ENCODE measurements at places on chromosomes 6 and 20.

GRCh38 chr6:76495909-76496308 lies 423.4 kb upstream of the IMPG1 start:
- no peak for DNase-seq

GRCh38 chr6:19408331-19408730 lies 428.8 kb upstream of the ID4 start:
- no peak for DNase-seq

- DNase-seq = no peak
Measured at GRCh38 chr6:36430351-36430750, 12.3 kb downstream of the PXT1 start.

- DNase-seq = no peak
Measured at GRCh38 chr6:144928847-144929246, 643.7 kb downstream of the UTRN start.

DNA sequence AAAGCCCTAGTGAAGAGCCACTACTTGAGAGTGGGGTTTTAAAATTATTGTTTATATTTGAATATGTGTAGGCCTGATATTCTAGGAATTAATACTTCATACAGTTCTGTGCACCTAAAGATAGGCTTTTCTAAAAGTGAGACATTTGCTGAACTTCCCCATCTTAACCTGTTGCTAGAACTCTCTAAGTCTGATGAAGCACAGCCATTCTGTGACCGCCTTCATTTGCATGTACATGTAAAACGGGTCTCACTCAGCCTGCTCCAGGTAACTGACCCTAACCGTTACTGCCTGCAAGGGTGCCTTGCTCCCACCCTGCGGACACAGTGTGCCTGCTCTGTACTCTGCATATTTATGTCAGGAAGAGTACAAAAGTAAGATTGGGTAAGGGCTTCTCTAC lies 44.3 kb upstream of the IRF4 start:
- DNase-seq = no peak

DNA sequence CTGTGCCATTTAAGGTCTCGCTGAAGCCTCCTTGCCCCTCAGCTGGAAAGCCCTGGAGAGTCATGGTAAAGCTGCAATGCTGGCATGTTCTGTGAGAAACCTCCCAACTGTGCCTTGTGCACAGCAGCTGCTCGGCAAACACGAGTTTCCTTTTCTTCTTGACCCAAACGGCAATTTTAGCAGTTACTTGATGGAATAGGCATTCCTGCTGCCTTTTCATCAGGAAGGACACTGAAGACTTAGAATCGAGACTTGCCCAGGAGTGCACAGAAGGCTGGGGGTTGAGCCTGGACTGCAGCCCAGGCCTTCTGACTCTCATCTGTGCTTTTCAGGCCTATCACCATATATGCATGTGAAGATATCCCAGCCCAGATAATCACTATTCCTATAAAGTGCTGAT lies 28.7 kb upstream of the CLDN20 start:
- DNase-seq = no peak

- no peak for DNase-seq
Measured at GRCh38 chr20:43761386-43762340, 34.9 kb upstream of the GTSF1L start.

GRCh38 chr6:123655521-123656306 lies 19.0 kb upstream of the TRDN start:
- no peak for DNase-seq

GRCh38 chr6:127483399-127484055 lies 24.3 kb upstream of the KIAA0408 start:
- DNase-seq = no peak

DNA sequence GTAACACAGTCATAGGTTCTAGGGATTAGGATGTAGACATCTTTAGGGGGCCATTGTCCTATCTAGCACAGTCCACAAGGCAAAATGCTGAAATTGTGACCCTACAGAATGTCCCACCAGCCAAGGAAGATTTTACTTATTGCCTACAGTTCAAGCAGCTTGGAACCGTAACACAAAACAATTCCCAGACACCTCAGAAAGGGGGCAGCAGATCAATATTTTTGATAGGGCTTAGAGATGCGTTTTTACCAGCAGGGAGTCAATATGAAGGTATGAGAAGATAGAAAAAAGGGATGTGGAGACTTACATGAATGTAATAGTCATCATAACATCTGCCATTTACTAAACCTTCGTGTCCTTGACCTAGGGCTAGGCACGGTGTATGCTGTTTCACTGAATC lies 81.0 kb downstream of the TMEM170B start:
- DNase-seq = no peak

DNA sequence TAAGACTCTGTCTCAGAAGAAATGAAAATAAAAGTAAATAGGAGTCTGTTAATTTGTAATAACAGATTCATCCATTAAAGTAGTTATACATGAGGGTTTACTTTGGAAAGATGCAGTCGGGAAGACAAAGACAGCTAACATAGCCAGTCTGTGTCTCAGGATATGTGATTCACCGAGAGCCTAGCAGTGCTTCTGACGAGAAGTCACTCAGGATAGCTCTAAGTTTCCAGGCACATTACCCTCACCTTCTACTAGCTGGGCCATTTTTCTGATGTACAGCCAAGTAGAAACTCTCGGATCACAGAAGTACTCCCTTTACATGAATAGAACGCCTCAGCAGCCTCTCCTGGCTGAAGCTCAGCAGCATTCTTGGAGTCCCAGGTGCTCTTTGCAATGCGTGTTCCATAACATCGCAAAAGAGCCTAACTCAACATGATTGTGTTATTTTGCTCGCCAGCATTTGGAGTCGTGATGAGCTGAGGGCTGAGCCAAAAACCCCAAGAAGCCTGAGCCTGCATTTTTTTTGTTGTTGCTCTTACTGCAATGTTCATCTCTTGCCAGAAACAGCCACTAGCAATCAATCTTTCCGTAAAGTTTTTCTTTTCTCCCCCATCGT lies 22.4 kb upstream of the TASP1 start:
- DNase-seq = no peak

DNA sequence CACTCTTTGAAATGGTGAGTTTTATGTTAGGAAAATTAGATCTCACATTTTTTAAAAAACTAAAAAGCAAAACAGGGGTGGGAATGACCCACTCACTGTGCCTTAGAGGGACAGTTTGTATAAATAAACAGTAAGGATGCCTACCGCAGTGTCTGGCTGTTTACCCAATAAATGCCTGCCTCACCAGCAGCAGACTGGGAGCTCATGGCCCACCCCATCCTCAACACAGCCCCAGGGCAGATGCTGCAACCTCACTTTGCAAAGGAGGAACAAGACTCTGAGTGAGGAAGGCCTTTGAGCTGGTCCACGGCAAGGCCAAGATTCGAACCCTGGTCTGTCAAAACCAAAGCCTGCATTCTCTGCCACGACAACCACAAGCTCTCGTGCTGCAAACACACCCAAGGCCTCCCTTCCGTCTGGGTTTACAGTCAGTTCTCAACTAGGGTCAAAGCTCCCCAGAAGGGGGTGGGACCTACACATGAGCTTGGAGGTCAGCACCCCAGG lies 77.8 kb downstream of the BMP7 start:
- DNase-seq = no peak

DNA sequence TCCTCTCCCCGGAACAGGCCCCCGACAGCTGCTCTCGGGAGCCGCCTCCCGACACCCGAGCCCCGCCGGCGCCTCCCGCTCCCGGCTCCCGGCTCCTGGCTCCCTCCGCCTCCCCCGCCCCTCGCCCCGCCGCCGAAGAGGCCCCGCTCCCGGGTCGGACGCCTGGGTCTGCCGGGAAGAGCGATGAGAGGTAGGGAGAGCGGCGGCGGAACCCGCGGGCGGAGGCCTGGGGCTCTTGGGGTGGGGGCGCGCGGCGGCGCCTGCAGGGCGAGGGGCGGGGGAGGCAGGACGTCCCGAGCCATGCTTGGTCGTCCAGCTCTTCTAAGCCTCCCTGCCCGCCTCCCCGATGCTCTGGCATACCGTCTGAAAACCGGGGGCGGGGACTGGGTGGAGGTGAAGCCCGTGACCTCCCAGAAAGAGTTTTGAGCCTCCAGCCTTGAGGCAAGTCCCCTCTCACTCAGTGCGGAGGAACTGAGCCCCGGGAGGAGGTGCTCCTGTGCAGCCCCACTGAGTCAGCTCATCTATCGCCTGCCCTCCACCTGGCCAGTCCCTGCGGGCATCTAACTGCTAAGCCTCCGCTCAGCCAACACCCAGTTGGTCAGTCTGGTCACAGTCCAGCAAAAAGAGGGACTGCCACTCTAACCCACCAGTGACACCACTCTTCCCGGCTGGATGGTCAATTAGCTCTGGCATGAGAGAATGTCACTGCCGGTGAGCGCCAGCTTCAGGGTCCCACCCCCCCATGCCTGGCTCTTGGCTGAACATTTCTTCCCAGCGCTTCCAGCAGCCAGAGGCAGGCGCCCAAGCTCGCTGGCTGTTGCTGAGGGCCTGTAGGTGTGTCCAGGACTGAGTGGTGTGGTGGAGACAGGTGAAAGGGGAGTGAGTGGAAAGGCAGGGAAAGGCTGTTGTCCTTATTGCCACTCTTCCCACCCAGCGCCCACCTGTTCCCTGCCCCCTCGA lies 482 bp downstream of the DDR1 start:
- DNase-seq = peak; percentile 75

- DNase-seq = no peak
Measured at GRCh38 chr20:11687546-11688292, 230.0 kb upstream of the BTBD3 start.

GRCh38 chr20:37921341-37921929 lies 18.5 kb downstream of the VSTM2L start:
- DNase-seq = no peak

GRCh38 chr20:24296477-24297261 lies 172.8 kb upstream of the SYNDIG1 start:
- DNase-seq = no peak

- DNase-seq = no peak
Measured at GRCh38 chr6:169906688-169907418, 155.4 kb downstream of the ERMARD start.

DNA sequence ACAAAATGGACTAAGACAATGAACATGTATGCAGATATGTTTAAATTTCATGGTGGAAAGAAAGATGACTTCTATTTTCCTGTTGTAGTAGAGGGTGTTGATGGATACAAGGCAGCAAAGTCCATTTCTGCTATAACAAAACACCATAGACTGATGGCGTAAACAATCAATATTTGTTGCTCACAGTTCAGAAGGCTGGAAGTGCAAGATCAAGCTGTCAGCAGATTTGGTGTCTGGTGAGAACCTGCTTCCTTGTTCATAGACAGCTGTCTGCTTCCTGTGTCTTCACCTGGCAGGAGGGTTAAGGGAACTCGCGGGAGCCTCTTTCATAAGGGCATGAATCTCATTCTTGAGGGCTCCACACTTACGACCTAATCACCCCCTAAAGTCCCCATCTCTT lies 83.0 kb upstream of the ELOVL5 start:
- DNase-seq = no peak

DNA sequence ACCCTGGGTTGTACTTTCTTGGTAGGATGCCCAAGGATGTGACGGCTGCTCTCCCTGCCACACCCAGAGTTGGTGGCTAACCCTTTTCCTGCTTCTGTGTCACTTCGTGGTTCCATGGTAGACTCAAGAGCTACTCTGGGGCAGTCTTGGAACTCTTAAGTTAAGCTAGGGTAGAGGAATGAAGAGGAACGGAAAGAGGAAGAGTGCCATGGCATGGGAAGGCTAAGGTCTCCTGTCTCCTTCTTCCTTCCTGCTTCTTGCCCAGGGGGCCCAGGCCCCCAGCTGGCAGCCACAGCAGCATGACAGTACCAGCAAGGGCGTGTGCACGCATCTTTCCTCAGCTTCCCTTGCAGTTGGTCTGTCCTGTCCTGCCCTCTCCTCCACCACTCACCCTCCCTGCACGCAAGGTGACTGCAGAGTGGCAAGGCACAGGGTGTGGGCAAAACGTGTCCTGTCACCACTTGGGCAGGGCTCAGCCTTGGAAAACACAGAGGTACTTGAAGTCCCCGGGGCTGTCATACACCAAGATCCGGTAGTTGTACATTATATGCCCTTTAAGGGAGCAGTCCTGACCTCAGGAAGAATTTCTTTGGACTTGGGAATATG lies 39.8 kb upstream of the TGM3 start:
- DNase-seq = no peak

GRCh38 chr6:45921691-45922281 lies 93.9 kb downstream of the CLIC5 start:
- peak; percentile 5 for DNase-seq

GRCh38 chr20:29079769-29080690 lies 2177.4 kb upstream of the DEFB115 start:
- DNase-seq = peak; percentile 14

DNA sequence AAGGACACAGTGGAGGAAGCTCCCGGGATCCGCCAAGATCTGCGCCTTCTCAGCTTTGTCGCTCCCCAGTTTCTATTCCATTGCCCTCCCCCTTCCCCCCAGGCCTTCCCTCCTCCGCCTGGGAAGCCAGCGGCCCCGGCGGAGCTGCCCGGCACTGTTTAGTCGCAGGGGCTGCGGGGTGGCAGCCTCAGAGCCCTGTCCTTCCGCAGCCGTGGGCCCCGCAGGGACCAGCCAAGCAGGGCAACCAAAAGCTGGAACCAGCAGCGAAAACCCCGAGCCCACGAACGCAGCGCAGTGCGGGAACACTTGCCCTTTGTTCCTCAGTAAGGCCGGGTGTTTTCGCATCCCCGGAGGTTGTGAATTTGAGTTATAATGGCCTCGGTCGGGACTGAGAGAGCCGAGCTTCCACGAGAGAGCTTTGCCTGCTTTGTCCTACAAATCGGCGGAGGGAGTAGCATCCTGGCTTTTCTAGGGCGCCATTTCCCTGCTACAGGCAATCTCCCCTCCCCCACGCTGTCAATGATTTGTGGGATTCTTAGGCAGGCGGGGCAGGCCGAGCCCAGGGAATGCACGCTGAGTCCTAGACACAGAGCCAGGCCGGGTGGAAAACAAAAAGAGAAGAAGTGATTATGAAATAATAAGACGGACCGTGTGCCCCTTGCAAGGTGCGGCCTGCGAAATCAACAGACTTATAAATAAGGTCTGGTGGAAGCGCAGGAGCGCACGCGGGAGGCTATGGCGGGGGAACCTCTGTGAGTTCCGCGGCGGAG lies 4.0 kb upstream of the TUBB2B start:
- DNase-seq = peak; percentile 84

DNA sequence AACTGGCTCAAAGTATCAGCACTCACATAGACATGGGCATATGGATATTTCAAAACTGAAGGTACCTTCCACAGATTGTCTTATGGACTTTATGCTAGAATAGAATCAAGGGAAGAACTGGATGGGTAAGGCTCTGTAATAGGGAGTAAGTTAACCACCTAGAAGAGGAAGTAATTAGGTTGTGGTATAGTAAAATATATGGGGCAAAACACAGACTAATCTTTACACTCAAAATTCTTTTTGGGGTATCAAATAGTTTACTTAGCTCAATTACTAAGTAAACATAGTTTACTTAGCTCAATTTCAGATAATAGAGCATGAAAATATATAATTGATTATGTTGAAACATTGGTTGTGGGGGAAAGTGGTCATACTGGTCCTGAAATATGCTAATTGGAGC lies 94.2 kb upstream of the ATXN1 start:
- no peak for DNase-seq

DNA sequence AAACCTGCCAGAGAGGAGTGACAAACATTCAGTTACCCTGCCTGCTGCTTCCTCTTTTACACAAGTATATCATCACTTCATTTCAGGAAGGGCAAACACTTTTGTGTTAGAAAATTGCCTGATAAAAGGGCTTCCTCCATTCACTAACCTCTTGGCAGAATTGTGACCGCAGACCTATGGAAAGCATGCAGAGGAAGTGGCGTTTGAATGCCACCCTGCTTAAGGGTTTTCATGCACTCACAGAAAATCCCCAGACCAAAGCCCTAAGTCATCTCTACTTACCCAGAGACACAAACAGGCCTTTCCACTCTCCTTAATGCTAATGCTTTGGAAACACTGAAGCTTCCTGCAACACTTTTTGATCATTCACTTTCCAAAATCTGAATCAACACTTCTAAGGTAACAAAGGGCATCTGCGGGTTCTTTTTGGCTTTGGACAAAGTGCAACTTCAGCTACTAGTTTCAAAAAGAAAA lies 22.1 kb upstream of the RALGAPA2 start:
- no peak for DNase-seq
